ENCODE measurements at places on chromosomes 12 and 14.

GRCh38 chr12:53004178-53004577 is 2.1 kb upstream of the EIF4B start:
- DNase-seq = no peak

GRCh38 chr14:31993521-31993951 is 83.6 kb upstream of the ARHGAP5 start:
- DNase-seq = no peak

DNA sequence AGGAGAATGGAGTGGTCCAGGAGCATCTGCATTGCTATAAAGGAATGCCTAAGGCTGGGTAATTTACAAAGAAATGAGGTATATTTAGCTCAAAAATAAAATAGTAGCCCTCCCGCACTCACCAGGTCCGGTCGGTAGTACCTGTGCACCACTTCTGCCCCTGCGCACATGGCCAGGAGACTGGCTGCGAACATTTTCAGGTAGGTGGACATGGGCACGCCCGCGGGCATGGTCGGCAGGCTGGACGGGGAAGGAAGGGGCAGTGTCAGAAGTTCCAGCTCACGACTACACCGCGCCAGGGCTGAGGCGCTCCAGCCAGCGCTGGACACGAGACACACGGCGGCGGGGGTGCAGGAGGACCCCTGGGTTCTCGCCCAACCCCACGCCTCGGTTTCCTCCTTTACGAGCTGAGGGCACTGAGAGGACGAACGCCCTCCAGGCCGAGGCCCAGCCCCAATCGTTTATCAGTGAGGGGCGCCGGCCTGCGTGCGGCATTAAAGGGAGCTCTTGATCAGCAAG is 9.1 kb upstream of the TDG start:
- no peak for DNase-seq

GRCh38 chr14:75109877-75110276 is 17.0 kb downstream of the NEK9 start:
- DNase-seq = no peak

- peak; percentile 36 for DNase-seq
These were observed 274.7 kb downstream of the EGLN3 start for GRCh38 chr14:33676135-33676566.

DNA sequence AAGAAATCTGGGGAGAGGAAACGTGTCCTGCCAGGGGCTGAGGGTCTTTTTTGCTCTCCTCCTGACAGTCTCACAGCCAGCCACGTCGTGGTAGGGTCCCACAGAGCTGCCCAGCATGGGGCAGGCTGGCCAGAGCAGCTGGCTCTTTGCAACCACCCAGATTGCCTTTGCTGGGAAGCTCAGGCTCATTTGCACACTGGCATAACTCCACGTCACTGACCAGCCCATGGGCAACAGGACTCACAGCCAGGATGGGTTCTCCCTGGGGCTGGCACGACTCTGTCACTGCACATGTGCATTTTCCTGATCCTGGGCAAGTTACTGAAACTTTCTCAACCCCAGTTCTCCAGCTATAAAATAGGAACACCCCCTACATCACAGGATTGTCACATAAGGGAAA is 242.2 kb downstream of the DPF3 start:
- DNase-seq = no peak

DNA sequence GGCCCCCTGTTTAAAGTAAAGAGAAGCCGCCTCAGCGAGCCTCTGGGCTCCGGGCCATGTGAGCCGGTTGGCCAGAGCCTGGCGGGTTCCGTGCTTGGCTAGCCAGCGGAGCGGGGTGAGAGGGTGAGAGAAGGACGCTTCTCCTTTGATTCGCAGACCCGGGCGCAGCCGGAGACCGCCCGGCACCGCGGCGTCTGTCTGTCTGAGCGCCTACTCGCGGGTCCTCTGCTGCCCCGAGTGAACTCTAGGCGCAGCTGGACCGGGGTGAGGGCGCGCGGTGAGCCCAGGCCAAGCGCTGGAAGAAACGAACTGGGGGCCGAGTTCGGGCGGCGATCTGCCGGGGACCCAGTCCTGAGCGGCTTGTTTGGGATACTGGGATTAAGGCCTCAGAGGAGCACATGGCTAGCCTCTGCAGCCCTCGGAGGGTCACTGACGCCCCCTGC is 41.4 kb upstream of the TBX5 start:
- DNase-seq = no peak

GRCh38 chr12:28367993-28368392 is 177.7 kb downstream of the CCDC91 start:
- no peak for DNase-seq

- no peak for DNase-seq
These were observed 3.8 kb downstream of the DGKA start for GRCh38 chr12:55934773-55935172.

GRCh38 chr14:63147018-63147417 is 57.2 kb upstream of the RHOJ start:
- no peak for DNase-seq

Measured in left hindlimb (tissue), 1 donor.